A549 treated with CpdA at 1 μM for 4 hours (cell line): ENCODE measurements at places on chromosomes 4 and X. TPM values are rescaled to one million over a fixed set of nuclear protein-coding genes. Genes with fewer than 3 reads are reported as not detected.

The GAB3 gene
- 0.27 to 0.45 TPM (median 0.41 TPM) in 5 replicates for total RNA-seq

The SERPINA7 gene
- not detected in 5 replicates for total RNA-seq

The CXCL5 gene
- total RNA-seq: 50.1 to 60.7 TPM (median 56.4 TPM) in 5 replicates

The TAF7L gene
- total RNA-seq: 0.06 to 0.15 TPM (median 0.09 TPM) in 4 of 5 replicates, not detected in the other

The DNAAF6 gene
- total RNA-seq: not detected in 5 replicates

The SATL1 gene
- total RNA-seq: 0.05 TPM in 1 of 5 replicates, not detected in the others

The SERTM2 gene
- not detected in 5 replicates for total RNA-seq

The CT45A2 gene
- total RNA-seq: 0.07 TPM in 1 of 5 replicates, not detected in the others
